ENCODE measurements at places on chromosomes 11 and 22.

DNA sequence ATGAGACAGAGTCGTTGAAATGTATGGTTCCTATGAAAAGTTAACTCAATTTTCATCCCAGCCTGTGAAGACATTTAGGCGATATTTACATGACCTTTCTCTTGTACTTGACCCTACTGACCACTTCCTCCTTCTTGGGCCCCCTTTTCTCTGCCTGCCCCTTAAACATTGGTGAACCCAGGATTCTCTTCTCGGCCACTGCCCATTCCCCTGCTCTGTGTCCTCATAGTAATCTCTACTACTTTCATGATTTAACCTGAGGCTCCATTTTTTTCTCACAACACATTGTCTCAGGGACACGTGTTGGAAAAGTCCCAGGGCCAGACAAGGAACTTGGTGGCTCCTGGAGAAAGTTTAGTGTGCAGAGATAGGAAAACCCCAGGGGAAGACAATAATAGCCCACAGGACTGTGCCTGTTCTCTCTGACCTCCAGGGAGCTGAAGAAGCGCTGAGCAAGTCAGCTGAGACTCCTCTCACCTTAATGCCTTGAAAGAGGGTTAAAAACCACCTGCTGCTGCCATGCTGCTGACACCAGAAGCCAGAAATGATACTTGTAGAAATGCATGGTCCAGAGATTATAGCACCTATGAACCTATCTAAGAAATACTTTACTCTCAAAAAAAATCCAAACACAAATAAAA, 42.5 kb upstream of the SPATA19 start:
- no peak for DNase-seq

DNA sequence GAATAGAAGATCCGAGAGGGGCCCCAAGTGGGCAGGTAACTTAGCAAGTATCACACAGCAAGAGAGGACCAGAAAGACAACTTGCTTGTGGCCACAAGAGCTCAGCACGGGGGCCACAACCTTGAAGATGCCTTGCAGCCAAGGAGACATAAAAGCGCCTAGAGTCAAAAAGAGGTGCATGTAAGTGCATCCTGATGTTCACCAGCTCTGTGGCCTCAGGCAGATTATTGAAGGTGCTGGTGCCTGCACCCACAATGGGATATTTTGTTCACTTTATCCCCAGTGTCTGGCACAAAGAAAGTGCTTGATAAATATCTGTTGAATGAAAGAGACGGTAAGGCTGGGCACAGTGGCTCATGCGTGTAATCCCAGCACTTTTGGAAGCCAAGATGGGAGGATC, 106.0 kb upstream of the ASPHD2 start:
- no peak for DNase-seq

DNA sequence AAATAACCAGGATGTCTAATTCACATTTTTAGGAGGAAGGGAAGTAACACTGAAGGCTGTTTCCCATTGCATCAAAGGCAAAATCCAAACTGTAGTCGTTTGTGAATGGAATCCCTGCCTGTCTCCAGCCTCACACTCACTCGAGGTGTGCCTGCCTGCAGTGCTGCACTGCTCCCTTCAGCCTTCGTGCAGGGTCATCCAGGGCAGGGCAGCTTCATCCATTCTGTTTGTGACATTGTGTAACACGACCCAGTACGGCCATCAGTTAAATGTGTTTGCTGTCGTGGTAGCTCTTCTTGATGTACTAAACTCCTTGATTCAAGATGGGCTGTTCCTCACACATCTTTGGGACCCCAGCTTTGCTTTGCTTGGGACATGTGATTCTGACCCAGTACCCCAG, 34.3 kb downstream of the LDLRAD3 start:
- no peak for DNase-seq

- no peak for DNase-seq
These were observed 125.2 kb upstream of the SPON1 start for GRCh38 chr11:13837286-13837685.

DNA sequence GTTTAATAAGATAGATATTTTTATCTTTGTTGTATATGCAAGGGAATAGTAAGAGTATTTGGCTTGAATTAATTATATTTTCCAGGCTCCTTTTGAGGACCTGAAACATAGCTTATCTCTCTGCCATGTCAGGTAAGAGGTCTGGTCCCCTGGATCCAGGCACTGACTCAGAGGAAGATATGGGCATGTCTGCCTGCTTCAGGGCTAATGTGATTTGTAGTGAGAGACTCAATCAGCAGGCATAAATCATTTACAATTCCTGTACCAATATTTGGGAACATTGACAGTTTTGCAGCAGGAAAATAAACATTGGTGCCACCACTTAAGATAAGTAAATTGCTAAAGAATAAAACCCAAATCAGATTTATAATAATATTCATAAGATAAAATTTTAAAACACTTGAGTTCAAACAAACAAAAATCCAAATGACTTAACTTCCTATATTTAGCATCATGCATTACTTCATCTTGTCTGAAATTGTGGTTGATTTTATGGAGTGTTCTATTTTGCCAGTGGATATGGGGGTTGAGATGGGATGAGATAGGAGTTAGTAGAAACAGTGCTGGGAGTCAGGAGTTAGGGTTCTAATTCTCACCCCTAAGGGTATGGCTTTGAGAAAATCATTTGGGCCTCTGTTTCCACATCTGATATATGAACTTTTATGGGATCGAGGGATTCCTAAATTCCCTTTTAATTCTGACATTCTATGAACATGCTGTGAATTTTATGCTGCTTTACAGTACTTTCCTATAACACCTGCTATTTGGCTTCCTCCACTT, 5.1 kb upstream of the CALCA start:
- no peak for DNase-seq

DNA sequence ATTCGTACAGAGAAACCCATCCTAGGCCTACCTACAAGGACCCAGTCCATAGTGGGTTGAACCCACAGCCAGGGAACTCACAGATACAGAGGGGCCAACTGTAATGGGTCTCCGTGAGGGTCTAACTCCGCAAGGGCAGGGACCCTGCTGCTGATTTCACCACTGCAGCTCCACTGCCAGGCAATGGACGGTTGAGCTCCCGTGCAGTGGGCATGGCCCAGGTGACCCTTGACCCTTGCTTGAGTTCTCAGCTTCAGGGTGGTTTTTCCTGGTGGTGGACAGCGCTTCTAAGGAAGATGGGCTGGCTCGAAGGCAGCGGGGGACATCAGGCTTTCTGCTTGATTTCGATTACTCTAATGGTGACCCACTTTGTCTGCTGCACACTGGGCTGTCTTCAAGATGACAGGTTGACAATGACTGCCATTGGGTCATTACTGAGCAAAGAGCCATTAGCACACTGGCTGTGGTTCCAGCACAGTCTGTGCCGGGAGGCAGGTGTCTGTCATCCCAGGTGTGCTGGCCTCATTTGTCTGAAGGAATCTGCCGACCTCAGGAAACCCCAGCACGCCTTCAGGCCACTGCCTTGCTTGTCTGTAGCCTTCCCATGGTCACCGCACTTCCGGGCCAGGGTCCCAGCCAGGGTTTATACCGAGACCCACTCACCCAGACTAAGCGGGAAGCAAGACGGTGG, 3.7 kb upstream of the GAL start:
- DNase-seq: no peak

GRCh38 chr11:76975513-76975912, 58.7 kb upstream of the B3GNT6 start:
- DNase-seq: no peak

DNA sequence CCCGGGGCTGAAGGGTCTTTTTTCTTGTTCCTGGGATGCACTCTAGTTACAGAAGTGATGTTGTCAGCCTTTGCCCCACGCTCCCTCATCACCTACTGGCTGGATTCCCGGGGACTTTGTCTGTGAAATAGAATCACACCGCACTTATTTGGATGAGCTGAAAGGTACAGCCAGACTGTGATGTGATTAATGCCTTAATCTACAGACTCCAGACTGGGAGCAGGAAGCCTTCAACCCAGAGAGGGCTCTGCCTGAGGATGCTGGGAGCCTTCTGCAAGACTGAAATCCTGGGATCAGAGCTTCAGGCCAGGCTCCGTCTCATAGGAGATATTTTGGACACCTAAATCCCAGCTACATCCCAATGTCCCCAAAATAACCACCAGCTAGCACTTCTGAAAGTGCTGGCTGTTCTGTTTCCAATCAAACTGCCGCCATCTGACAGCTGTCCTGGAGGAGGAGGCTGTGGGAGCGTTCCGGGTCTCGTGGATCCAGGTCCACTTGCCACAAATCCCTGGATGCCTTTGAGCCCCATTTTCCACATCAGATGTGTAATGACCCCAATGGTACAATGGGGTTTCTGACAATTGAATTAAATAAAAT, 688.5 kb downstream of the TBC1D22A start:
- no peak for DNase-seq

DNA sequence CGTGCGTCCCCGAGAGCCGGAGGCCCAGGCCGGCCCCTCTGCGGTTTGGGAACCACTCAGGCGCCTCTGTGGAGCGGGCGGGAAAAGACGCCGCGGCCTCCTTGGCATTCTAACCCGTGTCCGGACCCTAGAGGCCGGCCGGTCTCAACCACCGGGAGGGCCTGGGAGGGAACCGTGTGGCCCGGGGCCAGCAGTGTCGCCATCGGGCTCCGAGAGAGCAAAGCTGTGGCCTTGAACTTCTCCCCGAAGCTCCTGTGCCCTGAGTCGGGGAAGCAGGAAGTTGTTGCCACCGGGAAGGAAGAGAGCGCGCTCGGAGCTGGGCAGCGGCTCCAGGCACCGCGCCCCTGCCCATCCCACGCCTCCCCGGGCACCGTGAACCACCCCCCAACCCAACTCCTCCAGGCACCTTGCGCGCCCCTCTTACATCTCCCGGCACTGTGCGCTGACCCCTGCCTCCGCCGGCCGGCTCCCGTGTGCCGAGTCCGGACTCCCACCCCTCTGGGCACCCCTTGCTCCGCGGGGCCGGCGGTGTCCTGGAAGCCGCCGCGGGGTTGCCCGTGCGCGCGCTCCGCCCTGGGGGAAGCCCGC, 80.0 kb upstream of the PPARA start:
- peak; percentile 66 for DNase-seq

- DNase-seq: no peak
These were observed 5.6 kb downstream of the DERL3 start for GRCh38 chr22:23833017-23833751.

DNA sequence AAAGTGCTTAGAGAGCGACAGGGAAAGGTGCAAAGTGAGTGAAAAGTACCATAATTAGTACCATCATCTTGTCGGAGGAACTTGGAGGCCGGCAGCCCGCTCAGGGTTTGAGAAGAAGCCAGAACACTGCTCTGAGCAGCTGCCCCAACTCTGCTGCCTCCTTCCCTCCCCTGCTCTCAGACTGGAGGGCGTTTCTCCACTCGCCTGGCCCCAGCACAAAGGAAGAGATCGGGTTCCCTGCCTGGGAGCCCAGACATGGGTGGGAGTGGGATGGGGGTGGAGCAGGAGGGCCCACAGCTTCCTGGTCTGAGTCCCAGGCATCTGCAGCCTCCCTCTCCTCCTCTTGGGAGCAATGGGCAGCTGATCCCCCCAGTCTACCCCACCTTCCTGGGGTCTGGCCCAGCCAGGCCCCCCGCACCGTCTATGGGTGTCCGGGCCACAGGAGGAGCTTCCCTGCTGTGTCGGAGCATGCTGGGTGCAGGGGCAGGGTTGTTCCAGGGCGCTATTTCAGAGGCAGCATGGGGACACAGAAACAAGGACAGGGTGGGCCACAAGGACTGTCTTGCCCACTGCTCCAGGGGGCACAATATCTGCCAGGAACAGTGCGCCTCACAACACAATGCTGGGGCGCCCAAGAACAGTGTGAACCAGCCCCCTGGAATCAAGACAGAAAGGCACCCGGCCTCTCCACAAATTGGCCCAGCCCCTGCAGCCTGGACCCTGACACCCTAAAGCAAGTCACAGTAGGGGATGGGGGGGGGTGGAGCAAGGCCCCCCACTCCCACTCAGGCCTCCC, 4.8 kb downstream of the LIF start:
- peak; percentile 44 for DNase-seq

DNA sequence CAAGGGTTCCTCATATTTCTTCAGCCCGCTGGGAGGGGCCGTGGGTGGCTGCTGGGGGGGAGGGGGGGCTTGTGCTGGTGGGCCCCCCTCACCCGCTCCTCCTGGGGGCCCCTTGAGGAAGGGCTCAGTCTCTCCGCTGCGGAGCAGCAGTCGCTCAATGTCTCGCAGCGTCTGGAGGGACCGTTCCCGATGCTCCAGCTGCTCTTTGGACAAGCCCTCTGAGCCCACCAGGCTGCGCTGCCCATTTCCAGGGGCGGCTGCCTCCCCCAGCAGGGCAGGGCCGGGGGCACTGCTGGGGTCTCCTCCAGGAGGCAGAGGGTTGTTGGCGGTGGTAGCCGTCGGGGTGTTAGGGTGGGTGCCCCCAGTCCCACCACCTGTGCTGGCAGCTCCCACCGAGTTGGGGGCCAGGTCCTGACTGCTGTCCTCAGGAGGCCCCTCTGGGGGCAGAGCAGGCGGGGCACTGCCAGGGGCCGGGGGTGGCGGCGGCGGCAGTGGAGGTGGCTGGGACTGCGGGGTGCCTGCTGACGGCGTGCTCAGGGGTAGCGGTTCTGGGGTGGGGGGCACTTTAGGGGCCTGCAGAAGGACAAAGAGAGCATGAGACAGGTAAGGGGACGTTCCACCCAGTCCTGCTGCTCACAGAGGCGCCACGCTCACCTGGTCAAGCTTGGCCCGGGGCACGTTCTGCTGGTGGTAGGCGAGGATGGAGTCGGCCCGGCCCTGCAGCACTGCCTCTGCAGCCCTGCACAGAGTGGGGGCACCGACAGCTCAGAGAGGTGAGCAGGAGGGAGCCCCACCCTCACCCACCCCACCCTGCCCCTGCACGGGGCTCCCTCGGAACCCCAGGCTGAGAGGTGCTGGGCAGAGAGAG, 18.9 kb downstream of the CXCR5 start:
- no peak for DNase-seq

GRCh38 chr11:24754406-24754805, 257.6 kb downstream of the LUZP2 start:
- no peak for DNase-seq

DNA sequence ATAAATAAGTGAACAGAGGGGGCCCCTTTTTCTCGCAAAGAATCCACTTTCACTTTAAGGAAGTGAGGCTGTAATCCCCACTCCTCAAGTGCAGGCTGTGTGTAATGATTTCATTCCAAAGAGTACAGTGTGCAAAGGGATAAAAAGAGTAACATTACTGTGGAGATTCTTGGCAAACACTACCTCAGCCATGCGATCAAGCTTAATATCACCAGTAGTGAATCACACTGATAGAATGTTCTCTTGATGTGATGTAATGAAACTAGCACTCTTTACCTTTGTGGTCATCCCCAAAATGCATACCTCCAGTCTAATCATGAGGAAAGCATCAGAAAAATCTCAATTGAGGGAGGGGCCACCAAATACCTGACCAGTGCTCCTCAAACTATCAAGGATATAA, 246.1 kb upstream of the CHORDC1 start:
- no peak for DNase-seq

GRCh38 chr11:76686261-76687079, 15.9 kb upstream of the LRRC32 start:
- DNase-seq: no peak

GRCh38 chr22:37514526-37515051, 4.6 kb downstream of the CARD10 start:
- no peak for DNase-seq

GRCh38 chr11:207863-208180, 314 bp downstream of the RIC8A start:
- peak; percentile 79 for DNase-seq

Data from adipocyte (in vitro differentiated cells).